ENCODE measurements at places on chromosomes 1 and 21.
A peak's percentile ranks its signal among the peaks of the same experiment; 100 is the strongest.

DNA sequence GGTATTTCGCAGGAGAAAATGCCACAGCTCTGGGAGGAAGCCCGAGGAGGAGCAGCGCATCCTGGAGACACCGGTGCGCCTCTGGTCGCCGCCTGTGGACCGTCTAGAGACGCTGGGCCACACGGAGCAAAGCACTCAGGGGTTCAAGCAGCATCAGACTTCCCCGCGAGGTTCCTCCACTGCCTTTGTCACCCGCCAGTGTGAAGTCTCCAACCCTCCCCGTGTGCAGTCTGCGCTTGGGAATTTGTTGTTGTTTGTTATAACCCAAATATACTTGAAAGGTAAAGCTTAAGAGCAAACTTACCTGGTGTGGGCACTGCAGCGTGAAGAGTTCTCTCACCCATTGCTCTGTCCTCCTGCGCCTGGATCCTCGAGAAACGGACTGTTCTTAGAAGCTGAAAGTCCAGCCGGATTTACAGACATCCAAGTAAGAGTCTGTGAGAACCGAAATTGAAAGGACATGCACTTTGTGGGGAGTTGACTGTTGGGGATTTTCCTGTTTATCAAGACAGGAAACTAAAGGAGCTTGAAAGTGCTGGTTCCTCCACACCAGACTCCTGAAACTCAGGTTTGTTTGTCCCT, at the start of gene GBP4:
TSS of gene GBP4 (minus strand) at position 452 of the 582 bp plus-strand sequence. CDS start at position 344, 108 bp downstream.
- DNase-seq: peak; percentile 68

- DNase-seq: peak; percentile 36
These were observed 175.6 kb upstream of the C1orf174 start for GRCh38 chr1:4075436-4076225.

DNA sequence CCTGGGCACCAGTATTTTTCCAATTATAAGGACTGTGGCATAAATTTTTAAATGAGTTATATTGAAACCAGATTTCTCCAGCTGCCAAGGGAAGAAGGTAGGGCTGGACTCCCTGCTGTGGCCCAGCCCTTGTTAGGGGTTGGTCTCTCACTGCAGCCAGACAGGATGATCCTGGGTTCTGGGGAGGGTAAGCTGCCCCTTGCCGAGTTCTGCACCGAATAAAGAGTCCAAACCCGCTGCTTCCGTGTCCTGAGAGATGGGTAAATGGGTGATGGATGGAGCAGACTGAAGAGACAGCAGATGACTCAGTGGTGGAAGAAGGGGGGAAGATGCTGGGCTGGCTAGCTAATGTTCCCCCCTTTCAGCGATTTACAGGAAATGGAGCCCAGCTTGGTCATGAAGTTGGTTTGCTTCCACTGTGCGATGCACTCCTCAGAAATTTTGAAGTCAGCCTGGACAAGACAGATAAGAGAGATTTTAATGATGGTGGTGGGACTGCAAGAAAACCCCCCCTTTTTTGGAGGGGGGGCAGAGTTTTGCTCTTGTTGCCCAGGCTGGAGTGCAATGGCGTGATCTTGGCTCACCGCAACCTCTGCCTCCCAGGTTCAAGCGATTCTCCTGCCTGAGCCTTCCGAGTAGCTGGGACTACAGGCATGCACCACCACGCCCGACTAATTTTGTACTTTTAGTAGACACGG, 41.4 kb downstream of the YARS1 start:
- no peak for DNase-seq

DNA sequence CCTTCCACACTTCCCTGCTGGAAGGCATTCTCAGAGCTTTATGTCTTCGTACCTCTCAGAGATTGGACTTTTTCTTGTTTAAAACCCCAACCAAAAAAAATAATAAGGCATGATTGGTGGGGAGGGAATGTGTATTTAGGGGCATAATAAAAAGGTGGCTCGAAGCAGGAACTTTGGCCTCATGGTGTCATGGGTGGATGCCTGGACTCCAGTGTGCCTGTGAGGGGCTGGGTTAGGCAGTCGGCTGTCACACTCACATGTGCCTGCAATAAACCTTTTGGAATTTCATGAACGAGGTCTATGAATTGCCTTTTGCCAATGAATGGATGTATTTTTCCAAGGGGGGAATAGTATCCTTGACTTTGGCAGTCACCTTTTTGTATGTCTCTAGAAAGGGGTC, 131.3 kb downstream of the EDEM3 start:
- no peak for DNase-seq

DNA sequence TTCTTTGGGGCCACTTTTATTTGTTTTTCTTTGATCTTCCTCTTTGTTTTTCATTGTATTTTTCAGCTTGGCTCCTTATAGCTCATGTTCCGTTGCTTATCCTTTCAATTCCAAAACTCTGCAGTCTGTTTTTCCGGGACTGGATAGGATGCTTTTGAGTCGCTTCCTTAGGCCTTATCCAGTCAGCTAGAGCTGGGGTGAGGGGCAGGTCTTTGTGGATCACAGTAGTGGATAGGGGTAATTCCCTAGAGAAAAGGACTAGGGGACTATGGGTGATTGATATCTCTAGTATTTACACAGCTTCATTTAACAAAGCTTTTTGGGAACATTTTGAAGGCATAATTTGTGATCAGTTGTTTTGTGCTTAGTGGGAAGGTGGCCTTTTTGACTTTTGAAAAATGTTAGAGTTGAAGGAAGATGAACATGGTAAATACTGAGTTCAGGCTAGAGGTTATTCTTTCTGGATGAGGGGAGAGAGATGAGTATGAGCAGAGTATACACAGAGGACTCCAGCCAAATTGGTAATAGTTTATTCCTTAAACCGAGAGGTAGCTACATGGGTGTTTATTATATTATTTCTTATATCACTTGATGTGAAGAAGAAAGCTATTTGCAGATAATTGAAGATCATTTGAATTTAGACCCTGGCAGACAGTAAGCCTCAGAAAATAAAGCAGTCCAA, 22.5 kb downstream of the CEP350 start:
- no peak for DNase-seq

DNA sequence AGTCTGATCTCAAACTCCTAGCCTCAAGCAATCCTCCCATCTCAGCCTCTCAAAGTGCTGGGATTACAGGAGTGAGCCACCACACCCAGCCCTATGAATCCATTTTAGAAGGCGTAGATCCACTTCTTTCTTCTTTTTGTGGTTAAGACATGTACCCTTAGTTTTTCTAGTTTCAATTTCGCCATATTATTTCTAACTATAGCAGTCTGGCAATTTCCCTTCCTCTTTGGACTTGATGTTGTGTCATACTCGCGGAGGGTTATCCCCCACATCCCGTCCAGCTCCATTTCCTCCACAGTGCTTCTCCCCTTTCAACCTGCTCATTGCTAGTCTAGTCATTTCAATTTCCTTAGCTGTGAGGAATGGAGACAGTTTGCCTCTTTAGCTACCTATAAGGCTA, 5.2 kb upstream of the LRRC8D start:
- no peak for DNase-seq

GRCh38 chr21:45415188-45415942, 10.4 kb downstream of the COL18A1 start:
- no peak for DNase-seq

DNA sequence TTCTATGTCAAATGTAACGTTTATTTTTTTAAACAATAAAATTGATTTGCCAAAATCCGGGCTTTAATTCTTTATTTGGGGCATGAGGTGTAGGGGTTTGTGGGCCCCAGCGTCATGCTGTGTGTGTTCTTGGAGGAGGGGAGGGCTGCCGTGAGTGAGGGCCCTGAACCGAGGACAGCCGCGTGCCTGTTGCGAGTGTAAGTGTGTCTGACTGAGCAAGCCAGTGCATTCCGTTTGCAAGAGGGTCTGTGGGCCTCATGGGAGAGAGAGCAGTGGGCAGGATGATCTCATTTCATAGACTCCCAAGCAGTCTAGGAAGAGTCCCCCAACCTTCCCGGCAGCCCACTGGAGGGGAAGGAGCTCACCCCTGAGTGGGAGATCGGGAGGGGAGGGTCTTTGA, 21.4 kb upstream of the SPSB1 start:
- no peak for DNase-seq

- peak; percentile 85 for DNase-seq
These were observed 1.0 kb downstream of the PLPP3 start for GRCh38 chr1:56578138-56578962.

DNA sequence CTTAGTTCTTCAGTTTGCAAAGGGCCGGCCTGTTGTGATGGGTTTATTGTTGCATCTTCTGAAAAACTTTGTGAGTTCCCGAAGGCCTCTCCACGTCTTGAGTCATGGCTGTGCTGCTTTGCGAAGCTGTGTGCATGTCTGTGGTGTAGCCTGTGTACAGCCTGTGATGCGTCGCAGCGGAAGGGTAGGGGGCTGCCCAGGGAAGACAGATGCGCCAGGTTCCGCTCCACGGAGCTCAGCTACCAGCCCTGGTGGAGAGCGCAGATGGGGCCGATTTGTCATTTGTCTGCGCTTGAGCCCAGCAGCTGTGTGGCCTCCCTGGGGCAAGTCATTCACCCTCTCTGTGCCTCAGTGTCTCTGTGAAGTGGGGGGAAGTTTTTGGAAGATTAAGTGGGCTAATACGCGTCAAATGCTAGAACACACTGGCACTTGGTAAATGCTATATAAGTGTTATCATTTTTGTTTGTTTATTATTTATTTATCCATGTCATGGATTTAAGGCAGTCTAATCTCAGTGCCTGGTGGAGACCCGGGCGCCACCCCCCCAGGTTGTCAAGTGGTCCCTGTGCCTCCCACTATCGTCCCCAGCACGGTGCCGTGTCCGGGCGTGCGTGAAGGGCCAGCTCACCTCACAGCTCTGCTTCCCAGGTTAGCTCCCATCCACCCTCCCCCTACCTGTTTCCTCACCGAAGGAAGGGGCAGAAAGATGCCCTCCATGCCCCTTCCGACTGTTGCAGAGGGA, 8.4 kb downstream of the PDE9A start:
- DNase-seq: no peak

- DNase-seq: no peak
These were observed 5.4 kb downstream of the ARTN start for GRCh38 chr1:43938892-43939587.

- no peak for DNase-seq
These were observed 395.7 kb downstream of the BRINP2 start for GRCh38 chr1:177566495-177566894.

DNA sequence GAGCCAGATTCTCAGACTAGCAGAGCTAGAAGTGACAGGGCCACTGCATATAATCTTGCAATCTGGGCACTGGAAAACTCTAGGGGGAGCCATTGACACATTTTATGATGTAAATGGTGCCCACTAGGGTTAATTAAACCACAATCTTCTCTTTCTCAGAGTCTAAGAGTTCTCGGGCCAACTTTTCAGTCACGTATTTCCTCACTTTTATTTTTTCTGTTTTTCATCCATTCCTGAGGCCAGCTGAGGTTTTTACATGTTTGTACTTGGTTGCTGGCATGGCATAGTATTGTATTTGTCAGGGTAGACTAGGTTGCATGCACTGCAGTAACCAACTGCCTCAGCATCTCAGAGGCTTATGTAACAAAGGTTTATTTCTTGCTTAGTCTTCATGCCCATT, 138.2 kb downstream of the ZNF326 start:
- DNase-seq: no peak

GRCh38 chr1:43945674-43946235, 995 bp upstream of the IPO13 start:
- no peak for DNase-seq

DNA sequence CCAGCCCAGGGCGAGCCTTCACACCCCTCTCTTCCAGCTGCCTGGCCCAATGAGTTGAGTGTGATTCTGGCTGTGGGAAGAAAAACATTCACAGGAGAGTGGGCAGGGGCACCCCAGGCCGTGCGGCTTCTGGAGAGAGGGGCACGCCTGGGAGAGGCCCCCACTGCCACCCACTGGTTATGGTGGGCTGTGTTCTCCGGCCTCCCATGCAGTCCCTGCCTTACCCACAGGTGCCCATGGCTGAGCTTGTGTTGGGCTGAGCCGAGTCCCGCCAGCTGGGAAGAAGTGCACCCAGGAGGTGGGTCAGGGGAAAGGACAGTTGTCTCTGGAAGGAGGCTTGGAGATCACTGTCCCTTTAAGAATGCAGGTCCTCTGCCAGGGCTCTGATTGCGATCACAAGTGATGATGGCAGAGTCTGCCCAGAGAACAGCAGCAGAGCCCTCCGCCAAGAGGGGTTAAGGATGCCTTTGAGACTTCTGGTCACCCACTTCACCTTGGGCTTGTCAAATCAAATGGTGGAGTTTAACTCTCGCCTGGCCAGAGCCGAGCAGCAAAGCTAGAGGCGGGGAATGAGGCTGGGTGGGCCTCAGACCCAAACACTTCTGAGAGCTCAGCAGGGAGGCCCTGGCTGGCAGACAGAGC, 124.7 kb upstream of the ARHGEF16 start:
- no peak for DNase-seq

DNA sequence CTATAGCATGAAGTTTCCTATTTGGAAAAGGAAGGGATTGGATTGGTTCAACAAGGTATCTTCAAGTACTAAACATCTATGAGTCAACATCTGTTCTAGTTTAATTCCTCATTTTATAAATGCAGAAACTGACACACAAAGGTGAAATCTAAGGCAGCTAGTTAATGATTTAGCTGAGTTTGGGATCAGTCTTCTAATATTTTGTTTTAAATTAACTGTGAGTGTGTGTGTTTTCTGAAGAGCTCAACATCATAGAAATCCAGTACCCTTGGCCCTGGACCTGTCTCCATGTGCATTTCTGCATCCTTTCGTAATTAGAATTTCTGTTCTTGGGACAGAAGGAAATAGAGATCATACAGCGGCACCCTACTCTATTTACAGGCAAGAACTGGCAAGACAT, 105.9 kb downstream of the RGS2 start:
- no peak for DNase-seq

DNA sequence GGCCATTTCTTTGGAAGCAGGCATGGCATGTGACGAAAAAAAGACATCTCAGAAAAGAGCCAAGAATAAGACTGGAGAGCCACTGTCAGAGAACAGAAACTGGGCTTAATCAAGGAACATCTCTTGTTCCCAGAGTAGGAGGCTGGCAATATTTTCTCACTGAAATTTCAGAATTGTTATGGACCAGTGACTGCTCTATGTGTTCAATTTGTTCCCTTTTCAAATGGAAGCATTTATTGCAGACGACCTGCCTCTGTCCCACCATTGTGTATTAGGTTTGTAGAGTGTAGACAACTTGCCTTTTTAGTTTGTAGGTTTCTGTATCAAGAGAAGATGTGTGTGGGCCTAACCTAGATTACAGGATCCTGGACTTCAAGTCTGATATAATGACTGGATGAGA, 18.7 kb downstream of the PSMG1 start:
- DNase-seq: no peak

- no peak for DNase-seq
These were observed 12.0 kb upstream of the PLA2G5 start for GRCh38 chr1:20057886-20058420.

- peak; percentile 48 for DNase-seq
These were observed 1.2 kb downstream of the MYOM3 start for GRCh38 chr1:24110642-24111261.

Data from upper lobe of right lung (tissue), 1 donor.